ENCODE measurements at places on chromosomes 5 and 9.

DNA sequence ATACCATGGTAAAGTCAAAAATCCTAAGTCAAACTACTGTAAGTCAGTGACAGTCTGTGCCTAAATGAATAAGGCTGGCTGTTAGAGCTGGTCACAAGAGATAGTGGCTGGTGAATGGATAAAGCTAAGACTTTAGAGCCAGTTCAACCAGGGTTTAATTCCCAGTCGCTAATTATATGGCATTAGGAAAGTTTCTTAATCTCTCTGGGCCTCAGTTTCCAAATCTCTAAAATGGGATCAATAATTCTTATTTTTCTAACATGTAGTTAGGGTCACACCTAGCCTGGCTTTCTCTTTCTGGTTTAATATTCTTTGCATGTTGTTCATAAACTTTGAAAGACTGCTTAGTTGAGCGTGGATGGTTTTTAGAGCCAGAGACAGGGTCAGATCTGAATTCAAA, 64.8 kb downstream of the SMIM15 start:
- DNase-seq = no peak

DNA sequence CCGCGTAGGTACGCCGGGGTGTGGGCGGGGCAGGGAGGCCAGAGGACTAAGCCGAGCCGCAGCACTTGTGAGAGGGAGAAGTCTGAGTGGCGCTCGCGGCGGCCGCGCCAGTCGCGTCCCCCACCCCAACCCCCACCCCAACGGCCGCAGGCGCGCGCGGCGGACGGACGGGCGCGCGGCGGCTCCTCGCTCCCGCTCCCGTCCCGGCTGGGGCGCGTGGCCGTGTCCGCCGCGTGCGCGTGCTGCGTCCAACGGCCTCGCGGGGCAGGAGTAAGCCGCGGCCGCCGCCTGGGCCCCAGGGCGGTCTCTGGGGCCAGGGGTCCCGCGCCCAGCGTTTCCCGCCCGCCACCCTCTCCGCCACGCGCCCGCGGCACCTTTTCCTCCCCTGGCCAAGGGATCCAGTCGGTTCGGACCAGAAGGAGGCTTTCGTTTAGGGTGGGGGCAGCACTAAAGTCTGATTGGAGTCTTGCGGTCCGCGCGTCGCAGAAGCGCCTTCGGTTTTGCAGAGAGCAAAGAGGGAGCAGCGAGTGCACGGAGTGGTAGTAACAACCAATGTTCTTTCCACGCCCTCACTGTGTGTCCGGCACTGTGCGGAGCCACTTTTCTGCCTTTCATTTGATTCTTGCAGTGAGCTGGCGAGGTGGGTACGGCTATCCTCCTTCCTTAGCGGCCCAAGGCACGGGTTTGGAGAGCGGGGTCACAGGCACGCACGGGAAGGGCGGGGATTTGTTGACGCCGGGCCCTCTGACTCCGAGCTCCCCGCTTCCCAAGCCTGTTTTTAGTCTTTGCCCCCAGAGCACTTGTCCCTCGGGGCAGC, 483 bp downstream of the G3BP1 start:
- peak; percentile 29 for DNase-seq

- no peak for DNase-seq
Observed at GRCh38 chr5:10493884-10494283, 52.2 kb downstream of the ROPN1L start.

DNA sequence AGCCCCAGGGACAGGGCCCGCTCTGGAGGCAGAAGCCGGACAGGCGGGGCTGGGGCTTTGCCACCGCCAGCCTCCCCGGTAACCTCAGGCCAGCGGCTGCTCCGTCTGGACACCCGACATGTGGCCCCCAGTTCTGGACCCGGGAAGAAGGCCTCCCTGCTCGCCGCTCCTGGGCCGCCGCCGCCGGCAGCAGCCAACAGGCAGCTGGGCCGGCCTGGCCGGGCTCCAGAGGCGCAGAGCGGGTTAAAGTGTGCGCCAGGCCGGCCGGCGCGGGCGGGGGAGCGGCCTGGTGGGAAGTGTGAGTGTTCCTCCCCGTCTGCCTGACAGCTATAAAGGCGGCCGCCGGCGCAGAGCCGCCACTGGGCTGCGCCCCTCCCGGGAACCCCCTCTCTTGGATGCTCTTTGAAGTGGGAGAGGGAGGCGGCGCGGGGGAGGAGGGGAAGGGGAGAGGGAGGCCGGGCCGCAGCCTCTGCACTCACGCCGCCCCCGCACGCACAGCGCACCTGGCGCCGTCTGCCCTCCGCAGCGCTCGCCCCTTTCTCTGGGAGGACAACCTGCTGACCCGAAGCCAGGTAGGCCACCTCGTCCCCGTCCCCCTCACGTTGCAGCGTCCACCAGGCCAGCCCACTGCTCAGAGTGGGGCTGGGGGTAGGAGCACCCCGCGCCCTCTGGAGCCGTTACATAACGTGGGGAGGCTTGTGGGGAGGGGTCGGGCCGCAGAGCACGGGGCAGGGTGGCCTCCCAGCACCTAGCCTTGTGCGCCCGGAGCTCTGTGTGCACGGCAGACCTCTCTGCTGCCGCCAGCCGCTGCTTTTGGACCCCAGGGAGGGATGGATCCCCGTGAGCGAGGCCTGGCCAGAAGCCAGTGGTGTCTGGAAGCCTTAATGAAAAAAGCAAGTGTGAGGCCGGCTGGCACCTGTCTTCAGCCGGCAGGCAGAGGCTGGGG, at the start of gene ADAMTSL2:
TSS of gene ADAMTSL2 (plus strand) at position 359 of the 946 bp plus-strand sequence. CDS start 2,009 bp downstream, outside the sequence.
- no peak for DNase-seq

- DNase-seq = no peak
Observed at GRCh38 chr5:179833056-179833708, 12.5 kb downstream of the SQSTM1 start.

- DNase-seq = no peak
Observed at GRCh38 chr9:134960701-134961181, 43.0 kb upstream of the FCN1 start.

GRCh38 chr9:77374266-77374665, 196.9 kb downstream of the VPS13A start:
- no peak for DNase-seq

DNA sequence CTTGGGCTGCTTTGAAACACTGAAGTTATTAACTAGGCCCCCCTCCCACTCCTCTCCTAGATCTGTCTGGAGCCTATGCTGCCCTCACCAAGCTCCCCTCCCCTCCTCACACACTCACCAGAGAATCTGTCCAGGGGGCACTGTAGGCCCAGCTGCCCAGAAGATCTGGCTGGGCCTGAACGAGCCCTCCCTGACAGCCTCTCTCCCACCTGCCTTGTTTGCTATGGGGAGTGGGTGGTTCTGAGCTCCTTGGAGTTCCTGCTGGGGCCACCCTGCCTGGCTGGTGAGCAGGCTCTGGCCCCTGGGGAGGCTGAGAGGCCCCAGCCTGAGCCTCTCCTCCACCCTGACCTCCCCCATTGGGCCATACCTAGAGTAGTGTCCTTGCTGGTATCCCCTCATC, 75.1 kb downstream of the PSD2 start:
- DNase-seq = no peak

- DNase-seq = no peak
Observed at GRCh38 chr5:76556511-76557221, 66.5 kb downstream of the F2RL2 start.

DNA sequence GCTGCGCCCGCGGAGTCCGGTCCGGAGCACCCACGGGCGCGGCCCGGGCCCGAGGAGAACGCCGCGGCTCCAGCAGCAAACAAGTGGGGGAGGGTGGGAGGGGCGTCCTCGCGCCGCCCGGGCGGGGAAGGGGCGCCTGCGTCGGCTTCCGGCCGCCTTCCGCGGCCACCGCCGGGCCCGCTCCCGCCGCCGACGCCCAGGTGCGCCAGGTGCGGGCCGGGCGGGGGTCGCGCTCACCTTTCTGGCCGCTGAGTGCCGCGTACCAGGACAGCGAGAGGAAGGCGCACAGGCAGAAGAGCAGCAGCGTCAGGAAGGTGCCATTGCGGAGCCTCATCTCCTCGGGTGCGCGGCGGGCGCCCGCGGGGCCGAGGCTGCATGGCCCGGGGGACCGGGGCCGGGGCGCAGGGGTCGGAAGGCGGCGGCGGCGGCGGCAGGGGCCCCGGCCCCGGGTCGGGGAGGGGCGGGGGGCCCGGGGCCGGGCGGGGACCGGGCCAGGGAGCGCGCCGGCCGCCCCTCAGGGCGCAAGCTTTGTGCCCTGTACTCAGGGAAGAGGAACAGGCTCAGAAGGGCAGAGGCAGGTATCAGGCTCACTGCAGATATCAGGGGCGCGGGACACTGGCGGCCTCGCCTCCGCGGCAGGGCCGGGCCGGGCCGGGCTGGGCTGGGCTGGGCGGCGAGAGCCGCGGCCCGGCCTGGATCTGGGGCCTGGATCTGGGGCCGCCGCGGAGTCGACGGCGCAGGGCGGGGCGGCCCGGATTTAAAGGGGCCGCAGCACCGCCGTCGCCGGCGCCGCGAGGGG, at the start of gene MGAT4B:
TSS of gene MGAT4B (minus strand) at position 617 of the 799 bp plus-strand sequence. CDS start at position 334, 283 bp downstream.
- peak; percentile 70 for DNase-seq

DNA sequence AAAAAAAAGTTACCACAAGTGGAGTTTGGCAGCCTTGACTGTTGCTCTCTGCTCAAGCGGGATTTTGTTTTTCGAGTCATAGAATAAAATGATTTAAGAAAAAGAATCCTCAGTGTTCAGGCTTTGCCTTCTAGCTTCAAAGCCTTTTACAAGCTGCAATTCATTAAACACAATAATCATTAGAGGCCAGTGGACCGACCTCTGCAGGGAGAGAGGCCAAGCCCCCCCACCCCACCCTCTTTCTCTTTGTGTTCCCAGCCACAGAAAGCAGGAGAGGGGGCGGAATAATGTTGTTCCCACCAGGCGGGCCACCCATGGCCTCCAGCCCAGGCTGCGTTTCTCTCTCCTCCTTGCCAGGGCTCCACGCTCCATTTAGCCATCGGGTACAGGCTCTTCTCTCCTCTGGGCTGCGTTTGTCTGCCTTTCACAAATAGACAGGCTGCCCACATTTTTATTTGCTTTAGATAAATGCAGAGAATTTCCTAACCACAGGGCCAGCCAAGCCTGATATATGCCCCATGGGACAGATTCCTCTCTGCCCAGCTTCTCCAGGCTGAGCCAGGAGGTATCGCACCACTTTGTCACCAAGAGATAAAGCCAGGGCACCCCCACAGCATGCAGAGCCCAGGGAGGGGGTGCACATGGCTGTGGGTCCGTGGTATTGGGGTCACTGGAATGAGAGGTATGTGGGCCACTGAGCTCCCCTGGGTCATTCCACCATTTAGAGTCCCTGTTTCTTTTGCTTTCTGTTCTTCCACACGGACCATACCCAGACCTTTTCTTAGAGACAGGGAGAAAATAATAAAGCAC, 318.8 kb downstream of the PIK3R1 start:
- no peak for DNase-seq

Measured in ACHN (cell line).